Left ventricle myocardium inferior (tissue), 1 donor: ENCODE measurements at places on chromosomes 6 and 20. TPM values are rescaled to one million over a fixed set of nuclear protein-coding genes. Genes with fewer than 3 reads are reported as not detected.

GRCh38 chr6:36999751-37000125 is 5.7 kb upstream of the FGD2 start:
- DNase-seq: no peak
- no peaks in the 10 kb centered on the region for H3K27me3 ChIP-seq
- no peaks in the 10 kb centered on the region for H3K36me3 ChIP-seq
- no peak overlapping the region for H3K4me3 ChIP-seq

Gene ZBTB12
- total RNA-seq: 3.5 TPM

- peak overlapping the region; percentile 92 for H3K27ac ChIP-seq
- no peak overlapping the region for H3K4me3 ChIP-seq
- no peak for DNase-seq
- peaks cover 12% of the 10 kb centered on the region for H3K36me3 ChIP-seq
- no peaks in the 10 kb centered on the region for H3K27me3 ChIP-seq
Observed at GRCh38 chr6:111683749-111684267, 78.1 kb upstream of the TRAF3IP2 start.

- H3K36me3 ChIP-seq: no peaks in the 10 kb centered on the region
- no peak overlapping the region for H3K4me3 ChIP-seq
- no peak overlapping the region for H3K27ac ChIP-seq
- H3K27me3 ChIP-seq: peaks cover 4% of the 10 kb centered on the region
- H3K4me1 ChIP-seq: no peaks in the 10 kb centered on the region
Observed at GRCh38 chr6:35149891-35150566, 8.9 kb upstream of the TCP11 start.
